ENCODE measurements at places on chromosomes 13 and 19.

DNA sequence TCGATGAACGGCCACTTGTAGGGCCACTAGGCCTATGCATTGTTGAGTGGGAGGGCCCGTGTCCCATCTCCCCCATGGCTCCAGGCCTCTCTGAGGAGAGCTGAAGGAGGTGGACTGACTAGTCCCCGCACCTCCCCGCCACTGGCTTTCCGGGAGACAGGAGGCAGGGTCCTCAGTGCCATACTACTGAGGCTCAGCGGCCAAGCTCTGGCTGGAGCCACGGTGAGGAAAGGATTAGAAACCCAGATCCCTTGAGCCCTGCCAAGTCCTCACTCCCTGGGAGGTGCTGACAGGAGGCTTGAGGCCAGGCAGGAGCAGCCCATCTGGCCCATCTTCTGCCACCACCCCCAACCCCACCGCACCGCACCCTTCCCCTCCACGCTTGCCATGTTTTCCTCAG, 29.0 kb downstream of the CCDC8 start:
- DNase-seq, result no peak

- no peak for DNase-seq
Measured at GRCh38 chr19:55080121-55080967, 4.7 kb downstream of the EPS8L1 start.

GRCh38 chr13:98792785-98793495, 40.5 kb upstream of the SLC15A1 start:
- DNase-seq, result no peak

DNA sequence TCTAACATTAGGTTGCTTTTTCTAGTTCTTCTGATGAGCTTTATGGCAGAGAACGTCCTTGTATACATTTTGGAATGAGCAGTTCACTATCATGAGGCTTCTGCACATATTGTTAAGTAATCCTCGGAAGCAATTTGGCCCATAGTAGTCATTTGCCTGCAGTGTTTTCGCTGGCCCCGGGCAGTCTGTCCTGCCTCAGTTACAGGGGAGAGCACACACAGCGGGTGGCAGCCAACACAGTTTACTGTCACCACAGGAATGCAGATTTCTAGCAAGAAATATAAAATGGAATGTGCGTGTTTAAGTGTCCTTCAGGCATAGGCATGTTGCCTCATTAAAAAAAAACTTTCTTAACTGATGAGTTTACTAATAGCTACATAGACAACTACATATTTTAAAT, 71.5 kb upstream of the GJB6 start:
- DNase-seq, result no peak
